ENCODE measurements at places on chromosomes 7 and 10.

GRCh38 chr10:48543182-48543844, 61.6 kb downstream of the ARHGAP22 start:
- no peak for DNase-seq

DNA sequence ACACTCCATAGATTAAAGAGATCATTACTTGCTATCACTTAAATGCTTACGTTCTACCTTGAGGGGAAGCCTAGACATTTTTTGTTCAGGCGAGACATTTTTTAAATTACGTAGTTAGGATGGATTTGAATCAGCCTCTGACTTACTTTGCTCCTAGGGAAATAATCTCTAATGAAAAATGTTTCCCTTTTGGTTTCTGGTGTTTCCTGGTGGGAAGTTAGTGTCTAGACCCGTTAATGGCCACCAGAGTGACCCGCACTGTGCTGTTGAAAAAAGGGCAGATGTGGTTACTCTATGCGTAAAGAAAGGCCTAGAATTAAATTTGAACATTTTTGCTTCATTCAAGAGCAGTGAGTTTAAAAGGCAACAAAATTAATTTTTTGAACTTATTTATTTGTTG, 3.8 kb downstream of the ZNF365 start:
- no peak for DNase-seq

DNA sequence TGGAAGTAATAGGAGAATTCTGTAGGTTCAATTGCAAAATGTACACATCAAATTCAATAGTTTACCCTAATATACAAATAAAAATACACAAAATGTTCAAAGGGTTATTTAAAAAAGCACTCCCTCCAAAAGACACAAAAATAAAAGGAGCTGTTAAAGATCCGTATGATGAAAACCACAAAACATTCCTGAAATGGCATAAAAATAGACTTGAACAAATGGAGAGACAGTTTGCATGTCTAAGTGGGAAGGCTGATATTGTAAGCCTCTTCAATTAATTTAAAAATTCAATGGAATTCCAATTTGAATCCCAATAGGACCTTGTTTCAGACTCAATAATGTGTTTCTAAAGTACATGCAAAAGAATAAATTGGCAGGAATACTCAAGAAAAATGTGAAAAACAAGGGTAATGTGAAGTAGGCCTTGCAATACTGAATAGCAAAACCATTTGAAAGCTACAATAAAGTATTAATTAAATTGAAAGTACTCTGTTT, 38.0 kb upstream of the INSYN2A start:
- DNase-seq, result no peak

- no peak for DNase-seq
These were observed 159.8 kb upstream of the LANCL2 start for GRCh38 chr7:55205124-55205955.

- peak; percentile 53 for DNase-seq
These were observed 28.2 kb downstream of the PFKP start for GRCh38 chr10:3095373-3096139.

- DNase-seq, result no peak
These were observed 21.3 kb upstream of the TMEM72 start for GRCh38 chr10:44889834-44890233.

DNA sequence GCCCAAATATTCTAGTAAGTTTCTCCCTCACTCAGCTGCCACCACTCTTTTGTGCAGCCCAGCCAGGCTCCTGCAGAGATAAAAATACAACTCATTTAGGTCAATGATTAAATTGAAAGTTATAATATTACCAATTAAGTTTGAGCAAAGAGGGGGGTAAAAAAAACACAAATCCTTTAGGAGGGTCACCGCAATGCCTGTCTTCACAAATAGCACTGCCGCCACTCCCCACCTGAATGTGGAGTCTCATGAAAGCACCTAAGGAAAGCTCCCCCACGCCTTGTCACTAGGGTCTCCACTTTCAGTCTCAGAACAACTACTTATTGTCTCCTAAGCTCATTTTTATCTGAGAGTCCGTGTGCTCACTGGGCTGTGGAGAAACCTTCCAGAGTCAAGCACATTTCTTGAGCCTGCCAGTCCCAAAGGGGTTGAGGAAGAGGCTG, 148.7 kb downstream of the FGFR2 start:
- no peak for DNase-seq

GRCh38 chr10:104099941-104100340, 14.3 kb upstream of the COL17A1 start:
- DNase-seq, result no peak

GRCh38 chr7:134992626-134993179, 6.4 kb downstream of the AGBL3 start:
- peak; percentile 41 for DNase-seq

- DNase-seq, result no peak
These were observed 17.8 kb downstream of the YKT6 start for GRCh38 chr7:44218418-44219201.

- DNase-seq, result no peak
These were observed 259.4 kb upstream of the CELF2 start for GRCh38 chr10:10758306-10758705.

GRCh38 chr7:101941481-101942383, 124.3 kb downstream of the CUX1 start:
- no peak for DNase-seq

DNA sequence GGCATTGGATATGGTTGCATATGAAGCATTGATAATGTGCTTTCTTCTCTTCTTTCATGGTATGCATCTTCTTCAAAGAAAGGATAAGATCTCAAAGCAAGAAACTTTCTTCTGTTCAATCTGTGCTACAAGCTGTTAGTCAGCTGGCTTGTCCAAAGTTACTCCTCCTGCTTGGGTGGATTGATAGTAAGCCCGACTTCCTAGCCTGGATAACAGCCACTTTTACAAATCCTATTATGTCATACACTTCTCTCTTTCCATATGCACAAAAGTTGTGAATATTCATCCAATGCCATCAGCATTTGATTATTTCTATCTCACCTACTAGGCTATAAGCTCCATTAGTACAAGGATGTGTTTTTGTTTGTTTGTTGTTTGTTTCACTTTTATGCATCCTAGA, 891.0 kb upstream of the SORCS1 start:
- DNase-seq, result no peak

- no peak for DNase-seq
These were observed 657 bp downstream of the CDNF start for GRCh38 chr10:14837003-14837756.

GRCh38 chr7:120207037-120207436, 65.9 kb upstream of the KCND2 start:
- DNase-seq, result no peak

- DNase-seq, result no peak
These were observed 204.3 kb downstream of the SFMBT2 start for GRCh38 chr10:7206412-7207100.

DNA sequence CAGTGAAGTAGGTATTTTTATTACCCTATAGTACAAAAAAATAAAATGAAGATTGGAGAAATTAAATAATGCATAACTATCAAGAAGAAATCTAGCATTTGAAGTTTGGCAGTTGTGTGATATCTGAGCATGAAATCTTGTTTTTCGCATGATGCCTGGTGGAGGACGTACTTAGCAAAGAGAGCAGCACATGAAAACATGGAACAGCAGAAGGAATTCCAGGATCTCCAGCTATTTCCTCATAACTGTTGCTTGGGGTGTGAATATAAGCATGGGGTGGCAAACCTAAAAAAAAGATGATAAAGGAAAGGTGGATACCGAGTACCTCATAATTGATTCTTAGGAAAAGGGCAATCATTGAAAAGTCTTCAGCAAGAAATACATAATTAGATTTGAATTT, 174.3 kb upstream of the FAM3C start:
- DNase-seq, result no peak

DNA sequence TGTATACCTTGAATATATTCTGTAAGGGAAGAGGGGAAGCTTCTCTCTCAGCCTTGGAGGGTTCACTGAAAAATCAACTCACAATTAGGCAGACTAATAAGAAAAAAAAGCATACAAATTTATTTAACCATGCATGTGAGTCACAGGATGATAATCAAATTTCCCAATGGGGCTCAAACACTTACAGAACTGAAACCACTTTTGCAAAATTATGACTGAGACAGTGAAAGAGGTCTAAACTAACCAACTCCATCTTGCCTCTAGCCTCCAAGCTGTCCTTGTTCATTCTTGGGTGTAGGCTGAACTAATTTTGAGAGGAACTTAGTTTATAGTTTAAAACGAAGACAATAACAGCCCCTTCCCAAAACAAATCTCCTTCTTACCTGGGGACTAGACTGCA, 618.3 kb upstream of the AUTS2 start:
- no peak for DNase-seq

GRCh38 chr7:41732843-41733306, 30.0 kb upstream of the INHBA start:
- no peak for DNase-seq

DNA sequence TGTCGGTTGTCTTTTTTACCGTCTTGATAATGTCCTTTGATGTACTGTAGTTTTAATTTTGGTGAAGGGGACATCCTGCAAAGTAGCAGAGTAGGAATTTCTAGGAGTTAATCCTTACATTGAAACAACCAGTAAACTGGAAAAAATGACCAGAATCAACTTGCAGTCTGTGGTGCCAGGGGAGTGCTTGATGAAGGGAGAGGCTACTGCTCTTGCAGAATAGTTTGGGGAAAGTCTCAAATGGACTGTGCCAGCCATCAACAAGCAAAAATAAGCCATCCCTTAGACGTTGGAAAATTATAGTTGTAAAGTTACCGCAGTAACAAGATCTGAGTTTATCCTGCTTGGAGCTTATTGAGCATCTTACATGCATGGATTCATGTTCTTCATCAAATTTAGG, 32.4 kb downstream of the TRIM24 start:
- DNase-seq, result no peak

DNA sequence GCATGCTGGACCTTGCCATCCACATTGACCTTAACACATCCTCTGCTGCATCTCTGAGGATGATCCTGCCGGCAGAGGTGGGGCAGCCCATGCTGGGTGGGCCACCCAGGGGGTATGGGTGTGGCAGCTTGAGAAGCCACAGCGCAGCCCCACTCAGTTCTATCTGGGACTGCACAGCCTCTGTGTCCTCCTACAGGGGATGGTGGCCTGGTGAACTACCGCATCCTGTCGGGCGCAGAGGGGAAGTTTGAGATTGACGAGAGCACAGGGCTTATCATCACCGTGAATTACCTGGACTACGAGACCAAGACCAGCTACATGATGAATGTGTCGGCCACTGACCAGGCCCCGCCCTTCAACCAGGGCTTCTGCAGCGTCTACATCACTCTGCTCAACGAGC, 12.2 kb upstream of the C10orf105 start:
- no peak for DNase-seq

- no peak for DNase-seq
These were observed 5.4 kb upstream of the HSPB1 start for GRCh38 chr7:76296743-76297740.

- no peak for DNase-seq
These were observed 103.1 kb upstream of the RPA3 start for GRCh38 chr7:7821517-7821916.

- no peak for DNase-seq
These were observed 1005.6 kb downstream of the LRMDA start for GRCh38 chr10:76436981-76437380.

DNA sequence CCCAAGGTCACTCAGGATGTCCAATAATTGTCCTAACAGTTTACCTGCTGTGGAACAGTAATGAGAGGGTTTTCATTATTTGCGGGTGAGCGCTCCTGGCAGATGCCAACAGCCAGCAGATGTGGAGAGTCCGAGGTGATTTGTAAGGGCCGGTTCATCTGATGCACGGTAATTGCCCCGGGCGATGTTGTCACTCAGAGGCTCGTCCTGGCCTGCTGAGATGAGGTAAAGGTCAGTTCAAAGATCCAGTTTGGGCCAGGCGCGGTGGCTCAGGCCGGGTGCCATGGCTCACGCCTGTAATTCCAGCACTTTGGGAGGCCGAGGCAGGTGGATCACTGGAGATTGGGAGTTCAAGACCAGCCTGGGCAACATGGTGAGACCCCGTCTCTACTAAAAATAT, 16.9 kb downstream of the LHPP start:
- no peak for DNase-seq

DNA sequence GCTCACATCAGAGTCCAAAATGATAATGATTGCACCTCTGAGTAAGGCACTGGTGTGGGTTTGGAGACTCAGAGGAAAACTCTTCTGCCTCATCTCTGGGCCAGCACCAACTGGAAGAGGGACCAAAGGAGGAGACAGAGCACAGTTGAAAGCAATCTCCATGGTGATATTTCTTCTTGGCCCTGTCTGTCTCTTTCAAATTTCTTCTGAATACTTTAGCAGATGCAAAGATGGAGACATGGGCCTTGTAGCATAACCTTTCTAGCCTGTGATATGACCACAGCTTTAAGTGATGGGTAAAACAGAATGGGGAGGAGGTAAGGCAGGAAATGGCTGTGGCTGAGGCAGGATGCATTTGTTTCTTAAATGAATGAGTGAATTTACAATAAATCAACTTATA, 12.2 kb upstream of the GIMAP7 start:
- no peak for DNase-seq

DNA sequence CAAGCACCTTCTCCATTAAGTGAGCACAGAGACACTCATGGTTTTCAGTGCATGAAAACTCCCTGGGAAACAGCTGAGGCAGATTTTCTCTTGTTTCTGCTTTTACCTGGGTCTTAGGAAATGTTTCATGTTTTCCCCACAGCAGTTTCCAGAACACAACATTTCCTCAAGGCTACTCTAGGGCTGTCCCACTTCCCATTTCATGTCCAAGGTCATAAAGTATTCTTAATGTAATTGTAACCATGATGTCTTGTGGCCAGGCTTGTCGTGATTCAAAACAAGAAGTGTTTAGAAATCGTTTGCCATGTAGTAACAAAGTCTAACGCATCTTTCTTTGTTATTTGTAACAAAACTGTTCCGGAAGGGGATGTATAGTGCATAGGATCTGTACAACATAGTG, 83.8 kb upstream of the NRP1 start:
- no peak for DNase-seq

- DNase-seq, result no peak
These were observed 278.2 kb upstream of the TEX47 start for GRCh38 chr7:89073776-89074175.

GRCh38 chr7:89183712-89184111, 388.2 kb upstream of the TEX47 start:
- DNase-seq, result no peak

GRCh38 chr10:22704942-22705341, 9.4 kb downstream of the PIP4K2A start:
- DNase-seq, result no peak

- DNase-seq, result no peak
These were observed 24.4 kb downstream of the GSDME start for GRCh38 chr7:24732646-24733413.

DNA sequence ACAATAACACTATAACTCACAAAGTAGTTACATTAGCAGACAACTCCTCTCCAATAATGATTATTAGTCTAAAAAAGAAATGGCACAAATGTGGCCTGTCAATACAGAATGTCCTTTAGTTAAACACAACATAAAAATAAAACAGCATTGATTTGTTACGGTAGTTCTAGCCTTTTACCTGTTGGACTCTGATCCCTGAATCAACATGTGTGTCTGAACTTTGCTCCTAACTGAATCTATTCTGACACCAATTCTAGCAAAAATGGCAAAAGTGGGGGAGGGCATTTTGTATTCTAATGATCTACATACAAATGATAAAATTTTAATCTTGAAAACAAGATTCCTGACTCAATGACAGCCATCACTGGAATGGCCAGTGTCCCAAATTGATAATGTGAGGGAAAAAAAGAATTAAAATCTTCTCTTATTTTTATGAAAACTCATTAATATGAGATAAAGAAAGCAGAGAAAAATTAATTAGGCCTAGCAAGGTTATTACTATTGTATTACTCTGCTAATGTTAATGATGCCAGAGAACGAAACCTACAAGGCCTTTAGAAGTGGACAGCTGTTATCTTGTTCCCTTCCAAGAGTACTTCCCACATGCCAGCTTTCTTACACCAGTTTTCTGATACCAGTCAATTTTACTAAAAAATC, 30.2 kb downstream of the FRA10AC1 start:
- DNase-seq, result no peak

All from activated naive CD8-positive, alpha-beta T cell treated with anti-CD3 and anti-CD28 coated beads, Interleukin-2, amount 50 U/mL, for 24 hours (primary cell).